Nephron progenitor cell (in vitro differentiated cells): ENCODE measurements at places on chromosomes 5 and 9.

DNA sequence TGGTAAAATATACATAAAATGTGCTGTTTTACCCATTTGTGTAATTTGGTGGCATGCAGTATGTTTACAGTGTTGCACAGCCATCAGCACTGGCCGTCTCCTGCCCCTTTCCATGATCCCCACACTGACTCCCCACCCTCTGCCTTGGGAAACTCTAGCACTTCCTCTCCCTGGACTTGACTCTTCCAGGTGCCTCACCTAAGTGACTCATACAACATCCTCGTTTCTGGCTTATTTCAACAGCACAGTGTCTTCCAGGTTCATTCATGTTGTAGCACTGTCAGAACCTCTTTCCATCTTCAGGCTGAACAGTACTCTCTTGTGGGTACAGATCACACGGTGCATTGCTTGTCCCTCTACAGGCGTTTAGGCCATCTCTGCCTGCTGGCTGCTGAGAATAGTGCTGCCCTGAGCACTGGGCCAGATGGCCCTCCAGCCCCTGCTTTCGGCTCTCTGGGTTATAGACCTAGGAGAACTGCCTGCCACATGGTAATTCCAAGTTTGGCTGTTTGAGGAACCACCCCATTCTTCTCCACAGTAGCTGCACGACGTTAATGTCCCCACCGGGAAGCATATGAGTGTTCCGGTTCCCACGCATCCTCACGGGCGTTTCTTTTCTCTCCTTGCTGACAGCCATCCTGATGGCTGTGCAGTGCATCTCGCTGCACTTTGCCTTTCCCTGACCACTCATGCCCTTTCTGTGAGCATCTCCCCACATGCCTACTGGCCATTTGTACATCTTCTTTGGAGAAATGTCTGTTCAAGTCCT, 211.8 kb downstream of the FANCC start:
- DNase-seq = no peak

DNA sequence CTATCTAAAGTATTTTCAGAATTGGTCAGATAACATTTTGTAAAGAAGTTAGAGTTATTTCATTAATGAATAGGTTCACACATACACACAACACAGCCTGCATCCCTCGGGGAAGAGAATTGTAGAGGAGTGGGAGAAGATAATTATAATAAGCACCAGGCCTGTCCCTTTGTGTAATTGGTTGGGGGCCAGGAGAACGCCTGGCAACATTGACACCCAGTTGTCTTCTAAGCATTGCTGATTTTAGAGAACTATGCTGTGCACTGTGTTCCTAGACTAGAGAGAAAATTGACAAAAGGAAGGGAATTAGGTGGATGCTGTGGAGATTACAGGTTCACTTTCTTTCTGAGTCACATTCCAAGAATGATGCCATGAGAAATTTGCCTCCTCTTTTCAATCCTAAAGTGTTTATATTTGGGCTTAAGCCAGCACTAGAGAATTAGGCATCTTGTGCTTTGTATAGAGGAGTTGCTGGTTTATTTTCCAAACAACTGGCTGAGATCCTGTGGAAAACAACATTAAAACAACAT, 247.6 kb downstream of the COX7C start:
- no peak for DNase-seq

DNA sequence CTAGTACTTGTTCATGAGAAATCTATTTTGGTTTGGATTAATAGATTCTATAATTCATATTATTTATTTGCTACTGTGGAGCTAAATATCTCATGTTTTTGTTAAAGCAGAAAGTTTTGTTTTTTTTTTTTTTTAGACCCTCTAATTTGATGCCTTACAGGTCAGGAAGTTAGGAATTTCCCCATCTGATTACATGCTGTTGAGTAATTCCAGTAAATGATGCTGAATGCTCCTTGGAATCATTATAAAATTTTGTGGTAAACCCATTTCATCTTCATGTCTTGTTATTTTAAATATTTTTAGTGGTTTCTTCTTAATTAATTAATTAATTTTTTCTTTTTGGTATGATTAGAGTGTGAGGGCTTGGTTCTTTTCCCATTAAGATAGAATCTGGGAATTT, 35.6 kb downstream of the NNT start:
- no peak for DNase-seq

DNA sequence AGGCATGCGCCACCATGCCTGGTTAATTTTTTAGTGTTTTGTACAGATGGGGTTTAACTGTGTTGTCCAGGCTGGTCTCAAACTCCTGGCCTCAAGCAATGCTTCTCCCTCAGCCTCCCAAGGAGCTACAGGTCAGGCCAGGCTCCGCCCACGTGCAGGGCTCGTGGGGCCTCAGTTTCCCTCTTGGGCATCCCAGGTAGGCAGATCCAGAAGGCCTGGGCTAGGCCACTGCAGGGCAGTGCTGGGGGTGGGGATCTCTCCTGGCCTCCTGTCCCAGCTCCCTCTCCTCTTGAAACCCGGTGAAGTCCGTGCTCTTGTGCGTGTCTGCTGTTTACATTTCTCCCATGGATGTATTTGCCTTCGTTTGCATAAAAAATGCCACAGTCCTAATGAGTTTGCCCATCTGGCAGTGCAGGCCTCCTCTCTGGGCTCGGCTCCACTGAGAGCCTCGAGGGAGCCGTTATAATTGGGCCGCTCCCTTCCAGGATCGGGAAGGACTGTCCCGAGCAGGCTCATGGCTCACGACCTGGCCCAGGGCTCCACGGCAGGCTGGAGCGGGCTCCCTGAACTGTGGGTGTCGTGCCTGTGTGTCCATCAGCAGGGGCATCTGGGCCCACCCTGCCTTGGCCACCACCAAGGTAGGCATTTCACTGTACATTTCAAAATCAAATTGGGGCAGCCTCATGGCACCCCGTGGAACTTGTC, 52.6 kb upstream of the RUFY1 start:
- no peak for DNase-seq

DNA sequence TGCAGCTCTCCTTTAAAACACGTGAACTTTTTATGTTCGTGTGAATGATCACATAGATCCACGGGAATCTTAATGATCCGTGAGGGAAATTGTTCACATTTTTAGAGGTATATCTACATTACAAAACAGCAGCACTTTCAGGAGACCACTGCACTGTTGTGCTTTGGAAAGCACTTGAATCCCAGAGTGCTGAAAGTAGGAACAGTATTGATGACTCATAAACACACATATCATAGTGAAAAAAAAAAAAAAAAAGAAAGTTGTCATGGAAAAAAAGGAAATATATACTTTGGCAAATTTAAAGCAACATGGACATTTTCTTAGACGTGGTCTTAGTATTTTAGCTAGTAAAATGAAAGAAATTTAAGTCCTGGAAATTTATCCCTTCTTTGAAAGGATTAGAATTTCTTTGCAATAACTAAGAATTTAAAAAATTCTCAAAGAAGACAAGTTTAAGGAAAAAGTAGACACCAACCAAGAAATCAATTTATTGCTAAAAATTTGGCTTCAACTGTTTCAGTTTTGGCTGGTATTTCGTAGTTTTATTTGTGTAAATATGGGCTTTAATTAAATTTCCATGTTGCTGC, 55.4 kb downstream of the ADGRV1 start:
- no peak for DNase-seq

- DNase-seq = no peak
Observed at GRCh38 chr5:168408561-168409305, 77.5 kb upstream of the RARS1 start.

GRCh38 chr9:28267351-28267750, 694.1 kb upstream of the C9orf72 start:
- DNase-seq = no peak

DNA sequence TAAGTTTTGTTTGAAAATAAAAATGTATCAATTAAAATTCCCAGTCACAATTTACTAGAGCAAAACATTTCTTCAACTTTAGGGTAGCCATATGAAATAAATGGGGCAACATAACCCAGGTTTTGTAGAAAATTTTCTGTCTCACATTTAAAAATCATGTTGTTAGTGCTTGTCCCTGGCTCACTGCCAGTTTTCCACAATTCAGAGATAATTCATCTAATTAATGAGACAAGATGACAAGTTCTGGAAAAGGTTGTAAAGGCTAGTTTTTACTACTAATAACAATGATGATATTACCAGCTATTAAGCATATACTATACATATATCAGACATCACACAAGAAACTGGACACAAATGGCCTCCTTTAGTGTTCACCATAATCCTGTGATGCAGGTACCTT, 45.9 kb downstream of the MEGF9 start:
- no peak for DNase-seq

DNA sequence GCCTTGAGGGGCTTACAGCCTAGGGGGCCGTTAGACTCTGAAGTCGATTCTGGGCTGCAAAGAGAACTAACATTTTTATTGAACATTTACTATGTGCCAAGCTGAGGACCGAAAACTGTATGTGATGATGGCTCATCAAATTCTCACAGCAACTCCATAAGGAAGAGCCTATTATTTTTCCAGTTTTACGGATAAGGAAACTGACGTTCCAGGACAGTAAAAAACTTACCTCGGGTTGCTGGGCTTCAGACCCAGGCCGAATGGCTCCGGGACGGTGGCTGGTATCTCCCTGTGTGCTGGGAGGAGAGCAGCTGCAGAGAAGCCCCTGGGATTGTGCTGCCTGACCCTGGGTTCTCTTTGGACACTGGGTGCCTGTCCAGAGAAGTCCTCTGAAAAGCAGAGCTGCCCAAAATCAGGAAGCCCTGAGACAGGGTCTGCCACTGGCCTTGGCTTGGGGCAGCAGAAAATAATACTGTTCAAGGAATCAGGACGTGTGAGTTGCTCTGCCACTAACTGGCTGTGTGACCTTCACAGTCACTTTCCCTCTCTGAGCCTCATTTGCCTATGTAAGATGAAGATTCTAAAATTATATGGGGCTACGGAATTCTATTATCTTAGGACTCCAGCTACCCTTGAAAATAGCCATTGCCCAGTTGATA, 116.3 kb upstream of the CPEB4 start:
- no peak for DNase-seq

DNA sequence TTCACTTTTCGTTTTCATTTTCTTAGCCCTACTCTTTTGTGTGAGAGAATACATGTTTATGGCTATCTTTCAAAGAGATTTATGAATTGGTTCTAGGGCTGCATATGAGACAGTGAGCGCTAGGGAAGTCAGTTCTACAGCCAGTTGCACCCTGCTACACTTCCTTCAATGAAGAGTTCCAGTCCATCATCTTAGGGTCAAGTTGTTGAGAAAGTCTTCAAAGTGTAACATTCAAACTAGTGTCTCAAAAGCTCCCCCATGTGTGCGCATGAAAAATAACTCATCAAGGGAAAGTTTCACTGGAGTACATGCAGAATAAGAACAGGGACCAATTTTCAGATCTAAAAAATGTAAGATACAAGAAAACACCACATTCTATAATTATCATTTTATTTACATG, 317.2 kb downstream of the DEPDC1B start:
- DNase-seq = no peak

GRCh38 chr5:113199122-113199905, 222.7 kb downstream of the DCP2 start:
- no peak for DNase-seq

DNA sequence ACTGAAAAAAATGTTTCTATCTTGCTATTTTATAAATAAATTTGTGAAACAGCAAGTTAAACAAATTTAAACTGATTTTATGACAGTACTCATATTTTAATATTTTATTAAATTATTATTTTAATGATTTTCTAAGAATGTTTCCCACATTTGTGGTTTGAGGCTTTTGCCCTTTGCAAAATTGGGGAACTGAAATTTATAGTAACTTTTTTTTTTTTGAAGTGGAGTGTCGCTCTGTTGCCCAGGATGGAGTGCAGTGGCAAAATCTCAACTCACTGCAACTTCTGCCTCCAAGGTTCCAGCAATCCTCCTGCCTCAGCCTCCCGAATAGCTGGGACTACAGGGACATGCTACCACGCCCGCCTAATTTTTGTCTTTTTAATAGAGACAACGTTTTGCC, 7.2 kb upstream of the ADGRV1 start:
- DNase-seq = no peak

GRCh38 chr5:163260961-163261360, 176.4 kb upstream of the CCNG1 start:
- no peak for DNase-seq

- no peak for DNase-seq
Observed at GRCh38 chr5:138653502-138653901, 78.3 kb upstream of the HSPA9 start.

DNA sequence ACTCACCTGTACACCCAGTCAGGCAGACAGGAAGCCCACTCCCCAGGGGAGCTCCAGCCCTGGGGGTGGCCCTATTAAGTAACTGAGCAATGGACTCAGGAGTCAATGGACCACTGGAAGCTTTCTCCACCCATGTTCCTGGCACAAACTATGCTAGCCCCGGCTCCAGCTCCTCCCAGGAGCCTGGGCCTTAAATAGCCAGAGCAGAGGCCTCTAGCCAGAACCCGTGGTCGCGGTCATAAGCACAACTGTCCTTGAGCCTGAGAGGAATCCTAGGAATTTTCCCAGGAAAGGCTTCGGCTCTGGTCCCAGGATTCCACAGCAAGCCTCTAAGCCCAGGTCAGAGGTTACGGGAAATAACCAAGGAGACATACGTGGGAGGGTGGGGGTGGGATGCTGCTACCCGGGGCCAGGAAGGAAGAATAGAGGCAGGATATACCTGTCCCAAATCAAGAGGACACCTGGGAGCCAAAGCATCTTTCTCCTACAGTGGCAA, 5.5 kb downstream of the SEPTIN8 start:
- peak; percentile 60 for DNase-seq

- no peak for DNase-seq
Observed at GRCh38 chr9:86406366-86406765, 52.2 kb upstream of the TUT7 start.

GRCh38 chr5:151904127-151904526, 20.5 kb downstream of the GLRA1 start:
- no peak for DNase-seq

- DNase-seq = no peak
Observed at GRCh38 chr5:166672431-166672830, 1619.0 kb upstream of the WWC1 start.

GRCh38 chr9:125747053-125747764, at the start of gene PBX3:
Gene PBX3, plus strand, starts transcription at chr9:125747373.
- DNase-seq = peak; percentile 69

DNA sequence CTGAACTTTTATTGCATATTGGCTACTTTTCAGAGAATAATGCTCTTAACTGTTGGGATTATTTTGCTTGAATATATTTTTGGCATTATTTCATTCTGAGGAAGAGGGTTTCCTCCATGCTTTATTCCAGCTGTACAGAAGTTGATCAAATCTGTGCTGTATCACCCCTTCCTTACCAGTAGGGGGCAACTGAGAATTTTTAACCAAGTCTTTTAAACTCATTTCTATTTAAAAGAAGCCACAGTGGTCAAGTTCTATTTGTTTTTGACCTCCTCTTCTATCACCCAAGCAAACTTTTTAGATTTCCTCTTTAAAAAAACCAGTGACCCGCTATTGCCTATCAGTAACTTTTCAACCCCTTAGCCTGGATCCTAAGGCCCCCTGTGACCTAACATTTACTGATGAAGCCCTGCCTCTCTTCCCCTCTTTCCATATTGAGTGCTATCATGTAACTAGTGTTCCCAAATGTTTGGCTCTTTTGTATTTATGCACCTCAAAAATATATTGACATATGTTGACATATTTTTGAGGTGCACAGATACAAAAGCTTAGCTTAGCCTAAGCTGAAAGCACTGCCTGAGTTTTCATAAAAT, 80.6 kb downstream of the FBXO4 start:
- no peak for DNase-seq
